ENCODE measurements at places on chromosomes 4 and X.

DNA sequence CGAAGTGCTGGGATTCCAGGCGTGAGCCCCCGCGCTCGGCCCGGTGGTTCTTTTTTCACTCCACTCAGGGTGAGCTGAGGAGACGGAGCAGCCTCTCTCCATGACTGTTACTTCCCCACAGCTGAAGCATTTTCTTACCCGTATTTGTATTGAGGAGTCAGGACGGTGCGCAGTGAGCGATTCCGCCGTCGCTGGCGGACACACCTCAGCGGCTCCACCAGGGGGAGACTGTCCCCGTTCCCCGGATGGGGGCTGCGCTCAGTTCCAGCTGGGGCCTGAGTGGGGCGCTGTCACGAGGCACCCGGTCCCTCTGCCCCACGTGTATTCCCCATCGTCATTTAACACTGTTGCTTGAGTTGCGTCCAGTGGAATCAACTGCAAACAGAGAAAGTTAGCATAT is 844.0 kb upstream of the FRG1 start:
- DNase-seq: no peak

- DNase-seq: no peak
These were observed 281.1 kb downstream of the SLC7A11 start for GRCh38 chr4:137961051-137961438.

DNA sequence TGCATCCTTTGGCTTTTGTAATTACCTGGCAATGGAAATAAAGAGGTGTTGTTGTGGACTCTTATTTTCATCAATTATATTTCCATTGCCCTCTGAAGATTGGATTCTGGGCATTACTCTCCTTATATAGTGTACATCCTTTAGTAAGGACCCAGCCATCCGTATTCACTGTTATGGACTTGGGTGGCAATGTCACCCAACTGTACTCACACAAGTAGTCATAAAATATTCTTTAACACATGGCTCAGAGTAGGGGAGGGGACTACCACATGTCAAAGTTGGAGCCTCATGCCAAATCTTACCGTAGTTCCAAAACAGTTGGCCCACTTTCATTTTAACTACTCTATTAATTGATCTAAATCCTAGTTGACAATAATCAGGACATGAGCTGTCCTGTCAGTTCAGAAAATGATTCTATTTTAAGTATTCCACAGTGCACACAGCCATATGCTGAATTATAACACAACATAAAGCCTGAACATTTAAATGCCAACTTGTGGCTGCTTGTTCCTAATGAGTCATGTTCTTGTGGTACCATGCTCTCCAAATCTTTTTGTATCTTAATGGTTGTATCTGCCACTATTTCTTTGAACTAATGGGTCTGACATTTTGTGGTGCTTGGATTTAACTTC is 4.9 kb downstream of the FRAS1 start:
- no peak for DNase-seq

- DNase-seq: no peak
These were observed 47.4 kb downstream of the TMEM131L start for GRCh38 chr4:153513596-153513995.

DNA sequence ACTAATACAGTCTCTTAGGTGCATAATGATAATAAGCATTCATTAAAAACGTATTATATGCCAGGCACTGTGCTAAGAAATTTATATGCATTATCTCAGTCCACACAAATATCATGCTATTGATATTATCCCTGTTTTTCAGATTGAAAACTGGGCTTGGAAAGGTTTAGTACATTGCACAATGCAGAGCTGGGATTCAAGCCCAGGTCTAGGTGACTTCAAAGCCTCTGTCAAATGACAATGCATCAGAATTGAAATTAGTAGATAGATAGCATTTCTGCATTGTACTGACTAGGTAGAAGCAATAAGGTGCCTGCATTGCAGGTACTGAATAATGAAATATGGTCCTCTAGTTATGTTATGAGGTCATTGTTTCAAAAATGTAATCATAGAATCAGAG is 18.2 kb upstream of the SCOC start:
- DNase-seq: no peak

DNA sequence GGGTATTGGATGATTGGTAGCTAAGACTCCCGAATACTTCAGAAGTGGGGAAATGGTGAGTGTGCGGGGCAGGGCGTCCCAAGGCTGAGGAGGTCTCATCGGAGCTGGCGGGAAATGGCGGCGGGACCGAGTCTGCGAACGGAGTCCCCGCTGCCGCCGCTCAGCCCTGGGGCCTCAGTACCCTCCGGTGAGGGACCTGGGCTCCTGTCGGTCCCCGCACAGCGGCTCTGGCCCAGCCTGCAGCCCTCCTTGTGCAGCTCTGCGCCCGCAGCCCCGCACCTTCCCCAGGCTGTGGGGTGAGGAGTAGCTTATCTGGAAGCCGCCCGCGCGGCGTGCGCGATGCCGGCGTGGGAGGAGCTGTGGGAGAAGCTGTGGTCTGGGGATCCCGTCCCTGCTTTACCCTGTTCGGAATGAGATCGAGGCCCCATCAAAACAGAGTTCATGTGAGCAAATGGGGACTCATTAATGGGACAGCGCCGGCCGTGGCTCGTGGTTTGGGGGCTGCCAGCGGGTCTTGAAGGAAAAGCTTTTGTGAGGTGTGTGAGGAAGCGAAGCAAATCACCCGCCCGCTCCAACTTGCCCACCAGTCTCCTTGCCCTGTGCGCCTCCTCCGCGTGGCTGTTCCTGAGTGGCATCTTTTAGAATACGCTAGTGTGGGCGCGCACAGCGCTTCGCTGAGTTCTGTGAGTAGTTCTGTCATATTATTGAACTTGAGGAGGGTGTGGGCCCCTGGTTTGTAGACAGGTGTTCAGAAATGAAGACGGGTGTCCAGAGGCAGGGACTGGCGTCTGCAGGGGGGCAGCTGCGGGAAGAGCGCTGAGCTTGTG is 531 bp downstream of the ZNF141 start:
- DNase-seq: peak; percentile 22

DNA sequence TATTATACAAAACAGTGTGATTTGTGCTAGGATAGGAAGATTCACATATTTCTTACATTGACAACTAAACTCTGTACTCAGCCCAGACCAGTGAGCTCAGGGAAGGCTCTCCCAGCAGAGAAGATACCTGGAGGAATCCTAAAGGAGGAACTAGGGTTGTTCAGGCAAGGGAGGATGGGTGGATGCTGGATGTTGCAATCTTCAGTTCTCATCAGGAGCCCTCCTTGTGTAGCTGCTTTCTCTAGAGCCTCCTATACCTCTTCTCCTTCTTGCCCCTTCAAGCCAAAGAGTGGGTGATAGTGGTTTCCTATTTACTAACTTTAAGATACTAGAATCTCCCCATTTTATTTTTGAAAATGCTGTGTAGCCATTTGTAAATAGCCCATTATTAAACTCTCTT is 117.3 kb downstream of the NKX6-1 start:
- DNase-seq: no peak

- DNase-seq: no peak
These were observed 97.5 kb downstream of the SNCA start for GRCh38 chr4:89739311-89739988.

DNA sequence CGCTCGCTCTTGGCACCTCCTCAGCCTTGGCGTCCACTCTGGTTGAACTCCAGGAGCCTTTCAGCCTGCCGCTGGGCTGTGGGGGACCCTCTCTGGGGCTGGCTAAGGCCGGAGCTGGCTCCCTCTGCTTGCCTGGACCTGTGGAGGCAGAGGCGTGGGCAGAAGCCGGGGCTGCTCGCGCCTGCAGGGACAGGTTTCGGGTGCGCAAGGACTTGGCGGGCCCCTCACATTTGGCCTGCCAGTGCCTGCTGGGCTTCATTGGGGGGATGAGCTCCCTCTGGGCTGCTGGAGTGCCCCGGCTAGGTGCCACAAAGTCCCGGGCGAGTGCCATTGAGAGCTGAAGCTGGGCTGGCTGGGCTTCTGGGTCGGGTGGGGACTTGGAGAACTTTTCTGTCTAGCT is 371.7 kb downstream of the FAM133A start:
- no peak for DNase-seq

DNA sequence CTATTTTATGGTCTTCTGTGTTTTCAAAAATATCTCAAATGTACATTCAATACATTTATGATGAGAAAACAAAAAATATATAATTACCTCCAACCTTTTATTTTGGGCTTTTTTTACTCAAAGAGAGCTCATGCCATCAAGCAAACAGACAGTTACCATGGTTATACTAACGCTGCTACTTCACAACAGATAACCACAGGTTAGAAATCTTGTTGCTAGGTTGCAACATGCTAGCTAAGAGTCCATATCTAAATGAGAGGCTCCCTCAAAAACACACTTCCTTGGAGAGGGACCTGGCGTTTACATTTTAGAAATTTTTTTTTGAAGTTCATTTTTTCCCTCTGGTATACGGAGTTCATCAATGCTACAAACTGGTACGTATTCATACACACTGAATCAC is 44.3 kb downstream of the TBC1D9 start:
- no peak for DNase-seq

GRCh38 chr4:138192113-138192512 is 50.0 kb downstream of the SLC7A11 start:
- no peak for DNase-seq

- no peak for DNase-seq
These were observed 130.2 kb downstream of the GASK1B start for GRCh38 chr4:158042591-158043030.

DNA sequence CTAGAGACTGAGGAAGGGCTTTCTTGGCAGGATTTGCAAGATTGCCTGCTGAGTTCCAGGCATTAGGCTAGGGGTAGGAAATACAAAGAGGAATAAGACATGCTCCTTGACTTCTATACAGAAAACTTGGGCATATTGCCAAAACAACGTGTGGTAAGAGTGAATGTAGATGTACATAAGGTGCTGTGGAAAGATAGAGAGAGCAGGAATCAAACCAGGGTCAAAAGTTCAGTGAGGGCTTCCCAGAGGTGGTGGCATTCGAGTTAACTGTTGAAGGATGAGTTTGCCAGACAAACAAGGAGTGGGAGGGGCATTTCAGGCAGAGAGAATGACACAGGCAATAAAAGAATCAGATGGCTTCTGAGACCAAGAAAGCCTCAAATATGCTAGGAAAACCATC is 187.9 kb downstream of the KDR start:
- peak; percentile 43 for DNase-seq

DNA sequence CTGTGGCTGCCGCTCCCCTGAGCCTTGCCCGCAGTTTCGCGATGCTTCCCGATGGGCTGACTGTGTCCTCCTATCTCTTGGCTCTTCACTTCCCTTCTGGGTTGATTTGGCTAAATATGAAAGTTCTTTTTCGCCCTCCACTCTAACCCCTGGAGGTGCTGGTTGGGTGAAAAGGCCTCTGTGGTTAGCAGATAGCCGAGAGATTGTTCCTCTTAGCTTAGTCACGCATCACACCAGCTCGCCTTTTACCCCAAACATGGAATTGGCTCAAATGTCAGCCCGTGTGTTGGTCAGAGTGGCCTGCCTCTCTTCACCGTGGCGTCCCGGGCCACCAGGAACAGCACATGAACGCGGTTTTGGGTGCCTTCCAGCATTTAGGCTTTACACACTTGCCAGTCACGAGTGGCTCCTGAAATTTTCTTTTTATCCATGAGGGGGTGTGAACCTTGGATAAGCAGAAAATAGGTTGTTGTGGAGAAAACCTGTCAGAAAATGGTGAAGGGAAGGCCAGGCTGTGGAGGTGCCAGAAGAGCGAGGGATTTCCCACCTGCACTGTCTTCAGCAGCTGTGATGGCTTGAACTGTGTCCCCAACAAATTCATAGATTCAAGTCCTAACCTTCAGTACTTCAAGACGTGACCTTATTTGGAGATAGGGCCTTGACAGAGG is 8.9 kb downstream of the CLCN4 start:
- DNase-seq: peak; percentile 71

DNA sequence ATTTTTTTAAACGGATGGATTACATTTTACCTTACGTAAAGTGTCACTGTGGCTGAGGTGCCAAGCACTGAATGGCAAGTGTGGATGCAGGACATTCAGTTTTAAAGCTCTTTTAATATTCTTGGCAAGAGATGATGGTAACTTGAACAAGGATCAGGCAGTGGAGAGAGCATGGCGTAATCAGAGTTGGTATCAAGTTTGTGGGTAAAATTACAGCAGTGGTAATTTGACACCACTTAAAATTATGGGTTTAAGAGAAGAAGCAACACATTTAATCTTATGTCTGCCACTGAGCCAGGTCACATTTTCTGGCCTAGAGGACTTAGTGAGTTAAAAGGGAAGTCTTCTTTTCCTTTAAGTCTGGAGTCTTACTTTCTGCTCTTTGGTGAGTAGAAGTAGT is 100.5 kb downstream of the NAA11 start:
- DNase-seq: no peak

DNA sequence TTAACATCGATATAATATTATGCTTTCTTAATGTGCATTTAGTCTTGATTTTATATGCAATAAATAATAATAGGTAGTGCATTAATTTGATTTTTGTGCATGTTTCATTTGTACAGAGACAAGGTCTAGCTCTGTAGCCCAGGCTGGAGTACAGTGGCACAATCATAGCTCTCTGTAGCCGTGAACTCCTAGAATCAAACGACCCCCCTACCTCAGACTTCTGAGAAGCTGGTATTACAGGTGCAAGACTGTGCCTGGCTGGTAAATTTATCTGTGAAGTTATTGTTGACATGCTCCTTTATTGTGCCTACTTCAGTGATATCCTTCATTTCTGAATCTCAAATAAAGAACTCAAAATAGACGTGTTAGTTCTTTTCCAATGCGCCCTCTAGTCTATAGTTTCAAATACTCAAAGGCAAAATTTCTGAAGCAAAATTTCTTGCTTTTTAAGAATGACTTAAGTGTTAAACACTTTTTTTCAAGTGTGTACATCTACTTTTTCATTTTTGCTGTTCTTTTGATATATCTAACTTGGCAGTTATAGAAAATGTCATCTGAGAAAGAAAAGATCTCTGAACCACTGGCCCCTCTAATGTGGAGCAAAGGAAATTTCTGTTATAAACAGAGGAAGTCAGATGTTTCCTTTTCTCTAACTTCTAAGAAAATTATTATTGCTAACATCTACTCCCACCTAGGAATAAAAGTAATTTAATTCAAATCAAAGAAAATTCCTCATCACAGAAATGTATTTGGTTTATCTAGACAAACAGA is 28.3 kb upstream of the GUCY1A1 start:
- DNase-seq: no peak

GRCh38 chrX:71909956-71910355 is 689 bp upstream of the NHSL2 start:
- DNase-seq: no peak

GRCh38 chr4:40395166-40395900 is 60.2 kb downstream of the CHRNA9 start:
- no peak for DNase-seq

DNA sequence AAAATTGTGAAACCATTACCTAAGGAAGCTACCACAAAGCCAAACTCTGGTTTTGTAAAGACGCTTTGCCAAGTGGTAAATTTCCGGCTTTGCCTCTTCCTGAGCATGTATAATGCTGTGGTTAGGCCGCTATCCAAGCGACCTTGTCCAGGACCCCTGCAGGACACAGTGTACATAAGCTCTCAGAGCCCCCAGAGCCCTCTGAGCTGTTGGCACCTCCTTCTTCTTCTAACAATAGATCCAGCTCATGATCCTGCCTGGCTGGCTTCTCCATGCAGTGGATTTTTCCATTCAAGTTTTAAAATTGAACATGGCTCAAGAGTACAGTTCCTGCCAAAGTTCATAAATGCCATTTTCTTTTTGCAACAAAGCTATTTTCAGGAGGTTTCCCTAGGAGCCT is 326.7 kb downstream of the MAPK10 start:
- no peak for DNase-seq

- no peak for DNase-seq
These were observed at the start of gene MXD4 for GRCh38 chr4:2261853-2262144. TSS of gene MXD4 (minus strand) at chr4:2262109. CDS start at chr4:2261980, 129 bp downstream.
